Fibroblast of lung (primary cell): ENCODE measurements at places on chromosomes 2 and 18. TPM values are rescaled to one million over a fixed set of nuclear protein-coding genes. Genes with fewer than 3 reads are reported as not detected.

The MAP2 gene
- total RNA-seq: 15.7 and 51.0 TPM in 2 replicates

DNA sequence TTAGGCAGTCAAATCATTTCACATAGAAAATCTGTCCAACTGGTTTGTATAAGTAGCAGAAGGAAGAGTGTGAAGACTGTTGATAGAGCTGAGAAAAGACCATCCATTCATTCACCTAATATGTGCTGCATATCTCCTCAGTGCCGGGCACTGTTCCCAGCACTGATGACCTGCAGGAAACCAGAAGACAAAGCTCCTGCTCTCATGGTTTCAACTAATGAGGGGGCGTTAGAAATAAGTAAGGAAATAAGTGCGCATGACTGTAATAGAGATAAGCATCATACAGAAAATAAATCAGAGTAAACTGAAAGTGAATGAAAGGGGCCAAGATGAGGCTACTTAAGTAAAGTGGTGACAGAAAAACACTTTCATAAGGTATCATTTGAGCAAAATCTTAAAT lies 427.5 kb upstream of the CDH20 start:
- peak; percentile 77 for DNase-seq

- peak; percentile 36 for DNase-seq
Measured at GRCh38 chr2:163692611-163693482, 43.0 kb downstream of the FIGN start.

DNA sequence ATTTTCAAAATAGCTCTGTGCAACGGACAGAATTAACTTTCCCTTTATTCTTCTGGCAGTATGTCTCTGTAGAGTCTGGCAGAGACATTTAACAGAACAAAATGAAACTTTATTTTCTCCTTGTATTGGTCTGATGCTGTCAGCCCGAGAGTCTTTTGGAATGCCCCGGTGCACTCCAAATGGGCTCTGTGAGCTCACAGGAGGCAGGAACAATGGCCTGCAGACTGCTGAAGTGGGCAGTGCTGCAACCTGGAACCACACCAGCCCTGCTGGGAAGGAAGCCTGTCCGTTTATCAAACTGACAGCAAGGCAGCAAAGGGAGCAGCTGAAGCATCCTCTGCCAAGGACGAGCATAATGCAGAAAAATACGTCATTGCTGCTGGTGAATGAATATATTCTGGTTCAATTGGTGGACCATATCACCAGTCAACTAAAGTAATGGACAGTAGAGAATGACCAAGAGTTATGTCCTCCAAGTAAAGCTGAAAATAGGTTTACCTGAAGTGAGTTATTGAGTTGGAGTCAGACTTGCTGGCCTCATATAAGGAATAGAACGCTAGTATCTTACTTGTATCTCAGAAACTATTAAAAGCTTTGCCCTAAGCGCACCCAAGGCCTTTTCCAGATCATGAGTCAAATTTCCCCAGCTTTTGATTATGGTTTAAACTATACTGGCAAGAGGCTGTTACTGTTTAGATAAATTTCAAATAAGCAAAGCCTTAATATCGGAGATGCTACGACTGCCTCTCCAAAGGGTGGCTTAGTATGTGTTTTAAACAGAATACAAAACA lies 207.6 kb upstream of the TANK start:
- peak; percentile 71 for DNase-seq

DNA sequence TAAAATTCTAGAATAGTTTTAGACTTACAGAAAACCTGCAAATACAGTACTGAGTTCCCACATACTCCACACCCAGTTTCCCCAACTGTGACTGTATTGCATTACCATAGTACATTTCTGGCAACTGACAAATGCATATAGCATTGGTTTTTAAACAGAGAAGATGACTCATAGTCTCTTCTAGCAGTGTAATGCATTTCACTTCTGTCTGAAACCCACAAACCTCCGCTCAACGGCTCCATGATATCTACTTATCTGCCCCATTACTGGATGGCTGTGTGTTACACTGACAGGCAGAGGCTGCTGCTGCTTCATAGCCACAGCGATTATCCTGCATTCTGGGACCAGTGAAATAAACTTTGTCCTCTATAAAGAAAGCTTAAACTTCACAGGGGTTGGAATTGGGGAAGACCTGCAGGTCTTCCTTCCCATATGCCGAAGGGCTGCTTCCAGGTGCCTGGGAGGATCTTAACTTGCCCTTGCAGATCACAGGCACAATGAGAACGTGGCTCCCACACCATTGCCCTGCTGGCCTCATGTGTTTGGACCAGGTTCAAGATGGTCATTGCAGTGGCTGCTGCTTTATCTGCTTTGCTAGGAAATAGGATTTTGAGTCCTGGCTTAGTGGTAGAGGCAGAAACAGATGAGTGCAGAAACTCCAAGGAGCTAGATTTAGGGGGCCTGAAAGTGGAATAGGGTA lies 742.6 kb upstream of the HS6ST1 start:
- peak; percentile 79 for DNase-seq

GRCh38 chr18:78861116-78861515 lies 118.5 kb upstream of the SALL3 start:
- DNase-seq: no peak

The ACSL3 gene
- total RNA-seq: 233 and 377 TPM in 2 replicates

- no peak for DNase-seq
Measured at GRCh38 chr2:120448436-120448835, 102.5 kb downstream of the INHBB start.

The CNDP2 gene
- total RNA-seq: 40.8 and 41.8 TPM in 2 replicates

DNA sequence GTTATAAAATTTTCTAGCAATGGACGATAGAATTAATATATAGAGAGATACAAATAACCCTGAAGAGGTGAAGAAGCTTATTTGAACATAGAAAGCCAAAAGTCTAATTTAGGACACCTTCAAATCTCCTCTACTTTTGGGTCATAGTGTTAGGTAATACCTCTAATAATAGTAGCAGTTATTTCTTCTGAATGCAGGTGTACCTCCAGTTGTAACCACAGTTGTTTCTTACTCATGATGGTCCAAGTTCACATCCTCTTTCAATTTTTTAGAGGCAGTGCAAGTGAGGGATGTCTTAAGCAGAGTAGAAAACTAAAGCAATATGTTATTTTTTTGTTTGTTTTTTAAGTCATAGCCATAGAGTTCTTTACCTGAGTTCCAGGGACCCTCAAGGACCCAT lies 429.5 kb downstream of the CCDC85A start:
- no peak for DNase-seq

The GCA gene
- 10.3 and 12.9 TPM in 2 replicates for total RNA-seq

The CSRNP3 gene
- 0.66 and 0.77 TPM in 2 replicates for total RNA-seq

- DNase-seq: no peak
Measured at GRCh38 chr18:79554321-79554720, 125.3 kb upstream of the CTDP1 start.

The CPLX4 gene
- not detected in 2 replicates for total RNA-seq

- no peak for DNase-seq
Measured at GRCh38 chr2:67479261-67479660, 82.1 kb downstream of the ETAA1 start.

DNA sequence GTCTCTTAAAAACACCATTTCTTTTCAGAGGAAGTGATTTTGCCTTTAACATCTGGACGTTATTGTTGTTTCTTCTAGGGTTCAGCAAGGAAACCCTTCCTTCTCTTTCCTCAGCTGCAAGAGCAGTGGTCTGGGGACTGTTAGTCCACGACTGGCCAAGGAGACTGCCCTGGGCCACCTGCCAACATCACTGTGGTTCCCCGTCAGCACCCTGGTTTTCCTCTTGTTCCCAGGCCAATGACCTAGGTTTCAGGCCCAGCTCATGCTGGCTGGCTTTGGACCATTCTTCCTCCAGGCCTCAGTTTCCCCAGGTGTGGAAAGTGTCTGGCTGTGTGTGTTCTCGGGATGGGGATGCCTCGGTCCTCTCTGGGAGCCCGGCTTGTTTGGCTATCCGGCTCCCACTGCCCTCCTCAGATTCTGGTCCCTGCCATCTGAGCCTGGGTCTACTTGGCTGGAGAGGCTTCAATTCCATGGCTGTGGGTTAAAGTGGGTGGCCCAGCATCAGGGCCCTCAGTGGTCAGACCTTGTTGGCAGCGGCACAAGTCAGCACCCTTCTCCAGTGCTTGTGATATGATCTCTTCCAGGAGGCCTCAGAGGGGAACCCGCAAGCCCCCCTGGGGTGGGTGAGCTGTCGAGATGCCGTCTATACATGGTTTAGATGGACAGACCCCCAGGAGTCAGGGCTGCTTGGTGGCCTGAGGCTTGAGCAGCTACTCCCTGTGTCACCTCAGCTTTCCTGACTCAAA lies 234.3 kb upstream of the HS6ST1 start:
- peak; percentile 18 for DNase-seq

GRCh38 chr2:225895126-225895525 lies 495.6 kb downstream of the NYAP2 start:
- DNase-seq: peak; percentile 46

The SMYD1 gene
- not detected in 2 replicates for total RNA-seq

The TANC1 gene
- total RNA-seq: 30.8 and 41.9 TPM in 2 replicates

The GALNT5 gene
- 32.4 and 199 TPM in 2 replicates for total RNA-seq

DNA sequence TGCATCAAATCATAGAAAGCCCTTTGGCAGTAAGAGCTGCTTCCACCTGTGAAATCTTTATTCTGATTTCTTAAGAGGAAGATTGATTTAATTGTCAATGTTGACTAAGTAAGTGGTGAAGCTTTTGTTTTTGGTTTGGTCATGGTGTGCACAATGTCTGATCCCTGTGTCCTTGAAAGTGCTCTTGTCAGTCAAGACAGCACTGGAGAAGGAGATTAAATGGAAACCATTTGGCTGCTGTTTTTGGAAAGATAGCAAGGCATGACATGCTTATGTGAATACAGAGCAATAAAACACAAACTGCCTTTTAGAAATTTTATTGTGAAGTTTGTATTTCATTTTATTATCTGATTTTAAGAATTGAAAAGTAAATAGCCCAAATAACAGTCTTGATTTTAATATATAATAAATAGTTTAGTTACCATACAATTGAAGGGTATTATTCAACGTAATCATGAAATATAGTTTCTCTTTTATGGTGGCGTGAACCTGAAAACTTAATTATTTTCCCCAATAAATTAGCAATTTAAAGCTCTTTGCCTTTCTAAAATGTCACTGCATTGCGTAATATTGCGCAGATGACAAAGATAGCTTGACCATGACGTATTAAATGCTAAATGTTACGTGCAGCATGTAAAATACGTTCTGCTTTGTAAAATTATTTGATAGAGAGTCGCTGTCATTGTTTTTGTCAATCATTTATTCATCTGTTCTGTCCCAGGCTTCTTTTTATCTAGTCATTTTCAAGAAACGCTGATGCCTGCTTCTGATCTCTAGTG lies 69.0 kb downstream of the GULP1 start:
- no peak for DNase-seq

DNA sequence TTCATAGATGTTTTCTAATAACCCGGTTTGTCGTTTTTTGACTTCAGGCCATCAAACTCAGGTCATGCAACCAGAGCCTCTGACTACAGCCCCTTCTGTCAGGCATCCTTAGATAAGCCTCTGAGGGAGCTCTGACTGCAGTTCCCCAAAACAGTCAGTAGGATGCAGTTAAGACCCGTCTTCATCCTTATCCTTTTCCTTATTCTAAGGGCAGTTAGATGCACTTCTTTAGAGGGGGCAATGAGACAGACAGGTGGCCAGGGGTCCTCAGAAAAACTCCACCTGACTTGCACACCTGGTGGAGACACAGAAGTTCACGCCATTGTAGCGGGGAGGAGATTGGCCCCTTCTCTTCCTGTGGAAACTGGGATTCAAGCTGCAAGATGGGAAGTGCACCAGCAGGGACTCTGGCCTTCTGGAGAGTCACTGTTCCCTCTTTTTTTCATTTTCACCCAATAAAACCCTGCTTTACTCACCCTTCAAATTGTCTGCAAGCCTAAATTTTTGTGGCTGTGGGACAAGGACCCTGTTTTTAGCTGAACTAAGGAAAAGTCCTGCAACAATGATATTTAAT lies 104.8 kb upstream of the TFPI start:
- peak; percentile 33 for DNase-seq

The RPIA gene
- total RNA-seq: 6.4 and 6.7 TPM in 2 replicates

The POTEJ gene
- not detected in 2 replicates for total RNA-seq

GRCh38 chr2:71938659-71939587 lies 208.7 kb downstream of the CYP26B1 start:
- DNase-seq: no peak

GRCh38 chr2:96816836-96817702 lies 1.0 kb downstream of the CNNM3 start:
- peak; percentile 39 for DNase-seq

- no peak for DNase-seq
Measured at GRCh38 chr2:57443973-57444521, 602.6 kb upstream of the VRK2 start.

- DNase-seq: no peak
Measured at GRCh38 chr2:239666053-239666854, 265.4 kb upstream of the HDAC4 start.

GRCh38 chr2:47011264-47011663 lies 95.7 kb upstream of the MCFD2 start:
- no peak for DNase-seq

- DNase-seq: peak; percentile 70
Measured at GRCh38 chr2:119431155-119431975, at the start of gene TMEM37. Gene TMEM37 (plus strand): TSS chr2:119431854. CDS start chr2:119431904, 50 bp downstream.

The ZC3H8 gene
- 4.6 and 6.9 TPM in 2 replicates for total RNA-seq

GRCh38 chr2:216194013-216194412 lies 84.9 kb downstream of the XRCC5 start:
- no peak for DNase-seq

DNA sequence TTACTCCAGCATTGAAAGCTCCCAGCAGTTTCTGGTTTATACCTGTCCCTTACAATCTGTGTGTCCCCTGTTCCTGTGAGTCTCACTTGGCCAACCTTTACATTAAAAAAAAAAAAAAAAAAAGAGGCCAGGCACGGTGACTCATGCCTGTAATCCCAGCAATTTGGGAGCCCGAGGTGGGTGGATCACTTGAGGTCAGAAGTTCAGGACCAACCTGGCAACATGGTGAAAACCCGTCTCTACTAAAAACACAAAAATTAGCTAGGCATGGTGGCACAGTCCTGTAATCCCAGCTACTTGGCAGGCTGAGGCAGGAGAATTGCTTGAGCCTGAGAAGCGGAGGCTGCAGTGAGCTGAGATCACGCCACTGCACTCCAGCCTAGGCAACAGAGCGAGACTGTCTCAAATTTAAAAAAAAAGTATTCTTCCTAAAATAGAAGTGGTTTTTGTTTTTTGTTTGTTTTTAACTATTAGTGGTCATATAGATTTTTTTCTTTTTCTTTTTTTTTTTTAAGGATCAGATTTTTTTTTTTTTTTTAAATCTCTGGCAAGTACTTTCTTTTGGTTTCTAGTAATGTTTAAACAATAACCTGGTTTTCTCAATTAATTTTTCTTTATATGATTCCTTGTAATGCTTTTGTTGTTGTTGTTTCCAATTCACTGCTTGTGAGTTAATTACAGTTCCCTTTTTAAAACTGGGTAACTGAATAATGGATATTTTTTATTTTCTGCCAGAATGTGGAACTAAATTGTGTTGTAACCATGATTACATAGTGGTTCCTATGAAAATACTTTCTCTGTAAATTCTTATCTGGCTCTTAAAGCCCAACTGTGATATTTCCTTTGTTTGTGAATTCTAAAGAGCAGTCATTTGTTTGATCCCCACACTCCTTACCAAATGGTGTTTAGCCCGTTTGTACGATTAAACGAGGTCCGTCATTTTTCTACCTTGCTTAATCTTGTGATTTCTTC lies 116.8 kb downstream of the CTAGE1 start:
- no peak for DNase-seq

The CNPPD1 gene
- 22.6 and 33.5 TPM in 2 replicates for total RNA-seq
